ENCODE measurements at places on chromosomes 2 and 18.

GRCh38 chr2:183459466-183459865 is 335.2 kb downstream of the NUP35 start:
- no peaks in the 10 kb centered on the region for H3K4me1 ChIP-seq
- no peak for DNase-seq
- H3K27me3 ChIP-seq = no peaks in the 10 kb centered on the region
- H3K27ac ChIP-seq = no peak overlapping the region
- H3K4me3 ChIP-seq = no peak overlapping the region
- H3K36me3 ChIP-seq = no peaks in the 10 kb centered on the region

DNA sequence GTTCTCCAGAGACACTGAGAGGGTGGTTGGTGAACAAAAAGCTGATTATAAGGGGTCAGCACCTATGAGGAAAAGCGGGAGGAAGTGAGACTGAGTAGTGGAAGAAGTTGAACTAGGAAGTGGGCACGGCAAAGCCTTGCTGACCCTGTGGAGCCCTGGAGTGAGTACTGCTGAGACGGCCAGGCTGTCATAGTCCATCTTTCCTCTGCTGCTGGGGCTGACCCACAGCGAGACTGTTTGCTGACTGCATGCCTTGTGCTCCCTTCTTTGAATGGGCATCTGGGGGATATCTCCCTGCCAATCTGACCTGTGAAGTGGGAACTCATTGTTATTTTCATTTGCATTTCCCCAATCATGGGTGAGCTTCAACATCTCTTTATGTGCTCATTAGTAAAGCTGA is 92.4 kb upstream of the LDAH start:
- H3K27ac ChIP-seq = no peak overlapping the region
- H3K4me1 ChIP-seq = no peaks in the 10 kb centered on the region
- no peaks in the 10 kb centered on the region for H3K27me3 ChIP-seq

DNA sequence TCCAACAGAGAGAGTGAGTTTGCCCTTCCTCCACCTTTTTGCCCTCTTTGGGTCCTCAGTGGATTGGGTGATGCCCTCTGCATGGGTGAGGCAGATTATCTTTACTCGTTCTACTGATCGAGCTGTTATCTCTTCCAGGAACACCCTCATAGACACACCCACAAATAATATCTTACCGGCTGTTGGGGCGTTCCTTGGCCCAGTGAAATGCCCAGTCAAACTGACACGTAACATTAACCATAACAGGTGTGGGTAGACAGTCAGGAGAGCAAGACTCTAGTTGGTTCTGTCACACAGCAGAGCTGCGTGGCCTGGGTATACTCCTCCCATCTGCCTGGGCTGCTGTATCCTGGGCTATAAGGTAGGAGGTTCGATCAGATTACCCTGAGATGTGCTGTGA is 144.1 kb downstream of the AGAP1 start:
- H3K4me1 ChIP-seq = peaks cover 9% of the 10 kb centered on the region
- no peak overlapping the region for H3K4me3 ChIP-seq
- DNase-seq = no peak

GRCh38 chr2:150162241-150162942 is 325.1 kb downstream of the RND3 start:
- H3K27me3 ChIP-seq = no peaks in the 10 kb centered on the region
- no peak overlapping the region for H3K4me3 ChIP-seq
- H3K27ac ChIP-seq = no peak overlapping the region

DNA sequence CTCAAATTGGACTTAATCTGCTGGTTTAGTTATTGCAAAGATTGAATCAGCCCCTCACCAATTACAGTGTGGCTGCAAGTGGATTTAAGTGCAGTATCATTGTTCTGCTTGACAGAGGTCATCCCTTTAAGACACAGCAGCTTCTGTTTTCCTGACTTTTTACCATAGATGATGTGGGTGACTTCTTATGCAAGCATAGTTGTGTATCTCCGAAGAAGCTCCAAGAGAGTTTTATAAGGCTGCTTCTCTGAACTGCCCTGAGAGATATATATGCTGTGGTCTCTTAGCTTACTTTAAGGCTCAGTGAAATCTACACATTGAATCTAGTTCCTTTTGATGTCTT is 3.5 kb downstream of the TRIB2 start:
- no peaks in the 10 kb centered on the region for H3K27me3 ChIP-seq
- H3K36me3 ChIP-seq = no peaks in the 10 kb centered on the region
- peaks cover 55% of the 10 kb centered on the region for H3K4me1 ChIP-seq
- peak overlapping the region; percentile 91 for H3K27ac ChIP-seq
- no peak for DNase-seq
- H3K4me3 ChIP-seq = peak overlapping the region; percentile 3

DNA sequence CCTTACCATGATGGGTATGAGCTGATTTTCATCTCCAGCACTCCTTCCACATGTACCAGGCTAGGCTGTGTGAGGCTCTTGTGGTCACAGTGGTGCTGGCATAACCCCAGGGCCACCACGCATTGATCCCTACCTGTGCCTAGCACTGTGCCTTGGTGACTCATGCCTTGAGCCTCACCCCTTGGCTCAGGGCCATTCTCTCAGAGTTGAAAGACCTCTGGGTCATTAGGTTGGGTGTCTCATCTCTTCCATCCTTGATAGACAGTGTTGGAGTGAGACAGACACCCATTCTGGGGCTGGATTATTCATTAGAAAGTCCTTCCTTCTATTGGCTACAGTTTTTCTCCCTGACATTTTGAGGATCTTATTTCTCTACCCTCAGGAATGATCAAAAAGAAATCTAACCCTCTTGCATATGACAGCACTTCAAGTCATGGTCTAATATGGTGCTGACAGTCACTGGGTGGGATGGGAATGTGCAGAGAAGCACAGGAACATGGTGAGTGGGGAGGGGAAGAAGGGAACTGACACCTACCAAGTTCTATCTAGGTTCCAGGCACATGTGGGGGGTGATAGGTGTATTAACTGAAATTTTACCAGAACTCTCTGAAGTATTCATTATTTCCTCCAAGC is 41.3 kb downstream of the DYSF start:
- H3K36me3 ChIP-seq = no peaks in the 10 kb centered on the region
- DNase-seq = no peak
- no peaks in the 10 kb centered on the region for H3K4me1 ChIP-seq
- H3K4me3 ChIP-seq = no peak overlapping the region
- H3K27me3 ChIP-seq = no peaks in the 10 kb centered on the region
